ENCODE measurements at places on chromosomes 2 and 18.
A peak's percentile ranks its signal among the peaks of the same experiment; 100 is the strongest.

DNA sequence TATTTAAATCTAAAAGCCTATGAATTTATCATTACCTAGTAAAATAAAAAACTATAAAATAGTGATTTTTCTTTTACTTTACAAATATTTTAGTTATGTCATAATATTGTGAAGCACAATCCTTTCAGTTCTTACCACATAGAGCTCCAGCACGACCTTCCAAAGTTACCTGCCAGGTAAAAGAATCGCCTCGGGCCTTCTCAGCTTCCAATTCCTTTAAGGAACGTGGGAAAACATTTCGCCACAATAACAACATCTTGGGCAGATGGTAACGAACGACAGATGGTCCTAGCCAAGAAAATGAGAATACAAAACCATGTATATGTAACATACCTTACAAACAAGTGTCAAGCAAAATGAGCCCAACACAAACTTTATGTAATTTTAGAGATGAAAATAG lies 23.7 kb downstream of the HEATR5B start:
- no peak for DNase-seq

- no peak for DNase-seq
Measured at GRCh38 chr18:54327818-54328217, 29.8 kb downstream of the STARD6 start.

DNA sequence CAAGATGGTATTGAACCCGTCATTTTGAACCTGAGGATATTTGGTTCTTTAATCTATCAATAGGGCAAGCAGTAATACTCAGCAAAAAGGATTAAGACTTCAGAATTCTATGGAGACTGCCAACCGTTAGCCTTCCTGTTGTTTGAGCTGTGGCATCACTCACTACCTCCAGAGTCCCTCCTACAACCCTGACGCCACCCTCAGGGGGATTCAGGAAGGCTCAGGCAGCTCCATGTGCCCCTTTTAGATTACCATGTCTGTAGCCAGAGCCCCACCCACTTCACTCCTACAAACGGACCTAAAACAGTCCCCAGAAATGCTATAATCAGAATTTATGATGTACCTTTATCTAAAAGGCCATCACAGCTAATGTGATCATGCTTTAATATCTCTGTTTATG lies 172.9 kb downstream of the EPHA4 start:
- DNase-seq, result no peak

DNA sequence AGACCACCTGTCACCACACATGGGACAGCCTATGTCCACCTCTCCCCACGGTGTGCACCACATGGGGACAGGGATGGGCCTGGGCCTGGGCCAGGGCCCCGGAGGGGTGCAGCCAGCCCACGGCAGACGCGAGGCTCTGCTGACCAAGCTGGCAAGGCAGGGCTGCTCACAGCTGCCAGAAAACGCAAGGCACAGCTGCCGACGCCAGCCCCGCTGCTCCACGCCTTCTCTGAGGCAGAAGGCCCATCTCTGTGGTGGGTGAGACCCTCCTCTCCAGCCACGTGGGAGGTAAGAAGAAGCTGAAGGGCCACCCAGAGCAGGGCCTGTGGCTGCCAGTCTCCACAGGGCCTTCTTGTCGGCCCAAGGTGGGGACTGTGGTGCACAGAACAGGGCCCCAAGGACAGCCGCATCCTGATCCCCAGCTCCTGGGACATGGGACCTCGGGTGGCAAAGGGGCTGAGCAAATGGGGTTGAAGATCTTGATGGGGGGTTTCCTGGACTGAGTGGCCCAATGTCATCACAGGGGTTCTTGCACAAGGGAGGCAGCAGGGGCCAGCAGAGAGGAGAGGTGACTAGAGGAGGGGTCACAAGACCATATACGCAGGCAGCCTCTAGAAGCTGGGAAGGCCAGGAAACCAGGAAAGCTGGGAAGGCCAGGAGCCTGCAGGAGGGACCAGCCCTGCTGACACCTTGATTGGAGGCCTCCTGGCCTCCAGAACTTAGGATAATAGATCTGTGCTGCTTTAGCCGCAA lies 72.3 kb downstream of the NDUFA10 start:
- DNase-seq, result no peak

GRCh38 chr2:196486146-196486545 lies 153.4 kb upstream of the CCDC150 start:
- DNase-seq, result no peak

DNA sequence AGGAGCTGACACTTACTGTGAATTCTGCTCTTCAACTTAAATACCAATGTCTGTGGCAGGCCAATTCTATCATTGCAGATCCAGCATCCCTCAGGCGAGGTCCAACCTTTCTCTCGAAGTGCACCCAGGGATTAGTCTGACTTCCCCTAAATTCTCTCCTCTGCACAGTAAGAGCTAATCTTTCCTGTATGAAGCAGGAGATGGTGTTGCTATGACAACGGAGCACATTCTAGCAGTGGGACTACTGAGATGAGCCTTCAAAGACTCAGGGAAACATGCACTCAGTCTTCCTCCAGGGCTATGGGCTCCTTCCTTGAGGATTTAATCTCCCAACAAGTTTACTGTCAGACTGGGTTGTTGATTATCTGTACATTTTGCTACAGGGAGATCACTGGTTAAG lies 176.3 kb downstream of the NOL4 start:
- DNase-seq, result no peak

GRCh38 chr2:183390109-183390508 lies 265.9 kb downstream of the NUP35 start:
- DNase-seq, result no peak

- no peak for DNase-seq
Measured at GRCh38 chr18:26298107-26298506, 71.9 kb downstream of the TAF4B start.

DNA sequence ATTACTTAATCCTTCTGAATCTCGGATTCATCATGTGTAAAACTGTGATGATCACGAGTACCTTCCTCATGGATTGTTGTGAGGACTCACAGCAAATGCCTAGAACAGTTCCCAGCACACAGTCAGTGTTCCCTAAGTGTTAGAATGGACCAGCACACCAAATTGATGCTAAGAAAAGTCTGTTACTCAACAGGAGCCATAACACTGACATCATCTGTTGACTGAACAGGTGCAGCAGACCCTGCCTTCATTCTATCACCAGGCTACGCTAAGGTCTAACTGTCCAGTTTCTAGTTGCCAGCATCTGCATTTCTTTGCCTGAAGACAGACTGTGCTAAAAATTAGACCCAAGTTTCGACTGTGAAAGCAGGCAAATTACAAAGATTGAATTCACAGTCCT lies 18.6 kb downstream of the DTNB start:
- no peak for DNase-seq

- DNase-seq, result no peak
Measured at GRCh38 chr2:186590350-186590758, 498 bp downstream of the ITGAV start.

- DNase-seq, result no peak
Measured at GRCh38 chr18:57052173-57052572, 94.7 kb upstream of the BOD1L2 start.

- no peak for DNase-seq
Measured at GRCh38 chr2:121860033-121860757, 104.7 kb downstream of the TSN start.

GRCh38 chr2:58025150-58025933 lies 21.3 kb upstream of the VRK2 start:
- no peak for DNase-seq

GRCh38 chr2:203846490-203847105 lies 21.0 kb upstream of the CTLA4 start:
- no peak for DNase-seq

DNA sequence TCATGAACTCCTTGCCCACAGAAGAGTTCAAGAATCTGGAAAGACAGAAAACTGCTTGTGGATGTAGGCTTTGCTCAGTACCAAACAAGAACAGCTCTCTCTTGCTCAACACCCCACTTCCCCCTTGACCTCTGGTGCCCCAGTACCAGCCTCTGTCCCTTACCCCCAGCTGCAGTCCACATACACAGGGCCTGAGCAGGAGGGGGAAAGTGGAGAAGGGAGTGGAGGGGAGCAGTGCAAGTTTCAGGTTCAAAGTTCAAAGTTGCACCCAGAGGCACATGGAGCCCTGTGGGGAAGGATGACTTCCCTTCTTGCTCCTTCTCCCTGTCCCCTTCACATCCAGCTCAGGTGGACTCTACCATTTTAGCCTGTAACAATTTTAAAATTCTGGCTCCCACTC lies 61.1 kb upstream of the LPIN2 start:
- DNase-seq, result no peak

DNA sequence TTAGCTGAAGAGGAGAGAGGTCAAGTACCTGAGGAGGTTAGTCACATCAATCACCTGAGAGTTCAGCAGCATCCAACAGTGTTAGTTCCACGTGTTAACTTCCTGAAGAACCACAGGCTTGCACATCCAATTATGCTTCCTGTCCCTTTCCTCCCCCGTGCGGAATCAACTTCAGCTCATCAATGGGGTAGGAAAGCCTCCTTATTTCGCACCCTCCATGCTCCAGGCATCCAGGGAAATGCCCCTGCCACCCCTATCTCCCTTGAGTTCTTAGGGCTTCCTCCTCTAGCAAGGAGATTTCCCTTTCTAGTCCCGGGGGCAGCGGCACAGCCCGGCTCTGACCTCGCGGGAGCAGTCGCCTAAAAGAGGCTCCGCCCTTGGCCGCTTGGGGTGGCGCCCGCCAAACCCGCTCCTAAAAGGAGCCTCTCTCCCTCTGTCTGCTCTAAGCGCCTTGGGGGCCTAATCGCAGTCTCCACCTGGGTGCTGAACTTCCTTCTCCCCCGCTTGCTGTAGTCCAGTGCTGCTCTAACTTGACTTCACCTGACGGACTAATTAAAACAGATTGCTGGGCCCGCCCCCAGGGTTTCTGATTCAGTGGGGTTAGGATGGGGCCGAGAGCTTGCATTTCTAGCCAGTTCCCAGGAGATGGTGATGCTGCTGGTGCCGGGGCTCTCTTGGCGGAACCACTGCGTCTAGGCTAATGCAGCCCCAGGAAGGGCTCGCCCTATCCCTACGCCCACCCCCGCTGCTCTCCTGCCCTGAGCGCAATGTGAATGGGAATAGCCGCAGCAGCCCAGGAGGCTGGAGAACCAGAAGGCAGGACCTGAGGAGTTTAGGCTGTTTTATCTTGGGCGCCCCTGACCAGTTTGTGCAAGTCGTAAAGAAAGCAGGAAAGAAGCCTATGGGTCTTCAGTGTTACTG lies 3.4 kb upstream of the TET3 start:
- no peak for DNase-seq

GRCh38 chr2:95158891-95159619 lies 593 bp downstream of the ZNF514 start:
- no peak for DNase-seq

DNA sequence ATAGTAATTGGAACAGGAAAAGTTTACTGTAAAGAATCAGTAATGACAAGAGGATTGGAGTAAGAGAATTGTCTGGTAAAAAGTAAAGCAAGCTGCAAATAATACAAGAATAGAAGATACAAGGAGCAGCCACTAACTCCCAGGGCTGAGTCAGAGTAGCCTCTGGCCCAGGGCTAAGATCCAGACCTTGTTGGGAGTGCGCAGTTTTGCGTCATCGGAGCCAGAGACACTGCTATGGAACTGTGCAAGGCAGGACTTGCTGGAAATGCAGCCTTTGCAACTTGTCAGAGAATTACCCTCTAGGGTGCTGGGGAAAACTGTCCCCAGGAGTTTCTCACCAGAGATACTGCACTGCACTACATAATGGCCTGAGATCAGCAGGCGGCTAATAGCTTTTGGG lies 135.2 kb downstream of the NYAP2 start:
- DNase-seq, result no peak

DNA sequence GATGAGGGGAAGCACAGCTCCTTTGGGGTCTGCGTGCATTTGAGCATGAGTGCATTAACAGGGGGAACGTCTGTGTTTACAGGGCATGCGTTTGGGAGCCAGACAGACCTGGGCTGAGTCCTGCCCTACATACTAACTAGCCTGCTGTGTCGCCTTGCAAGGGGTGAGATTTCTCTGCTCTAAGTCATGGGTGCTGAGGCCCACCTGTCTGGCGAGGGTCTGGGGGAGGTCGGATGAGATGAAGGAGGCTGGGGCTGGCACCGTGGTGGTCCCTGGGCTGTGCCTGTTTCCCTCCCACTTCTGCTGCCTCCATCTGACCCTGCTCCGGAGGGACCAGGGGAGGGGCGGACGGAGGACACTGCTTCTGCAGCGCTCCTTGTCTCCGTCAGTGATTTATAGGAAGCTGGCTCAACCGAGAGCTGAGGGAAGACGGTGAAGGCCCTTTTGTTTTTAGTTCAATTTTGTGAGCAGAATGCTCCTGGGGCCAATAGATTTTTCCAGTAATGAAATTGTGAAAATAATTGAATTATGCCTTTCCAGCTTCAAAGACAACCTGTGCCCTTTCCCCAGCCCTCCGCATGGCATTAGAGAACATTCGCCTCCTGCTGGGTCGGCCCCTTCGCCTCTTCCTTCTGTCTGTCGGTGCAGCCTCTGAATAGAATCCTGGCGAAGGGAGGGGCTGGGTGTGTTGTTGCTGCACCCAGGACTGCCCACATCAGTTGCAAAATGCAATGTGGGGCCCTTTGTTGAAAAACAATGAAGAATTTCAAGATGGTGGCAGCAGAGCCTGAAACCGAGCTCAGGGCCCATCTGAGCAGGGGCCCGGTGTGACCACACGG lies 49.7 kb downstream of the RRM2 start:
- no peak for DNase-seq

GRCh38 chr2:172011812-172012575 lies 12.2 kb downstream of the METAP1D start:
- DNase-seq, result no peak

DNA sequence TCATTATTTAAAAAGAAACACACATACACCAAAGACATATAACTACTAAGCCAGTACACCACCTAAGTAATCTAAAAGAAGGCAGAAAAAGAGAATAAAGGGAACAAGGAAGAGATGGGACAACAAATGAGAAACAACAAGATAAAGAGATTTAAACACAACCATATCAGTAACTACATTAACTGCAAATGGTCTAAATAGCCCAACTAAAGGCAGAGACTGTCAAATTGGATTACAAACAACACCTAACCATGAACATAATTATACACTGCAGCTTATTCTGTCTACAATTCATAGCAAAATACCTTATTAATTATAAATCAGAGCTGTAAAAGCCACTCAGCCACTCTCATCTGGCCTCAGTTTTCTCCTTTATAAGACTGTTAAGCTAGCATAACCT lies 15.0 kb downstream of the PPP4R1 start:
- no peak for DNase-seq

- no peak for DNase-seq
Measured at GRCh38 chr2:59930430-59930829, 623.0 kb downstream of the BCL11A start.

GRCh38 chr2:237058423-237058822 lies 27.3 kb upstream of the COPS8 start:
- DNase-seq, result no peak

DNA sequence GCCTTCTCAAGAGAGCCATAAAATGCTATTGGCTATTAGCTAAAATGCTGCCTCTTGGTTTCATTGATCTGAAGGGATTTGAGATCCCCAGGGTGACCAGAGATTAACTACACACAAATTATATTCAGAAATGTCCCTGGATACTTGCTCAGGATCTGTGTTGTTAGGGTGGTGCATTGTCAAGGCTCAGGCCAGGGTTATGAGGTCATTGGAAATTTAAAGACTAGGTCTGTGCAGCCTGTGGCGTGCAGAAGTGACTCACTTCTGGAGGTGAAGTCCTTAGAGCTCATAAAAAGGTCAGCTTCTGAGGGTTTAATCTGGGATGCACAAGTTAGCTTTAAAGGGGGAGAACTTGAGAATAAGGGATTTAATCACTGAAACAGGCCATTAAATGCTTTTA lies 23.5 kb downstream of the LRRTM1 start:
- no peak for DNase-seq

GRCh38 chr2:235773188-235773928 lies 279.5 kb downstream of the AGAP1 start:
- DNase-seq, result peak; percentile 16

- DNase-seq, result no peak
Measured at GRCh38 chr2:128314348-128315121, 4.1 kb downstream of the HS6ST1 start.

All from COLO829 (cell line).